Mucosa of descending colon (tissue), 3 donors: ENCODE measurements at places on chromosomes 7 and 10. TPM values are rescaled to one million over a fixed set of nuclear protein-coding genes. Genes with fewer than 3 reads are reported as not detected.

The POLR2J3 gene
- total RNA-seq, result 23.7 TPM

The C10orf90 gene
- not detected for total RNA-seq

The GIMAP7 gene
- total RNA-seq, result 9.8 TPM

GRCh38 chr10:63671317-63671937 lies 150.2 kb downstream of the REEP3 start:
- DNase-seq, result no peak

DNA sequence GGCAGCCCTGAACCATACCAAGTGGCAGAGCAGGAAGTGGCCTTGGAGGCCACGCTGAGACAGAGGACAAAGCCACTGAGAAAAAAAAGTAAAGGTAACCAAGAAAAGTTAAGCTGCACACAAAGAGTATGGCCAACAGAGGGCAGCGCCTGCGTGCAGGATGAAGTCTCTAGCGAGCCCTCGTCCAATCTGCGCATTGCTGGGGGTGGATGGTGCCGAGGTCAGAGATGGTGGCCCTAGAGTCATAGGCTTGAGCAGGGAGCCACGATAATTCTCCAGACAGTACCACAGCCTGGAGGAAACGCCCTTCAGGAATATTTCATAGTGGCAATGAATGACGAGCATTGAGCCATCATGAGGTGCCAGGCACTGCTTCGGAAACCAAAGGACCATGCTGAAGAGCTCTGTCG lies 9.7 kb downstream of the ATP6V0E2 start:
- DNase-seq, result peak; percentile 77

DNA sequence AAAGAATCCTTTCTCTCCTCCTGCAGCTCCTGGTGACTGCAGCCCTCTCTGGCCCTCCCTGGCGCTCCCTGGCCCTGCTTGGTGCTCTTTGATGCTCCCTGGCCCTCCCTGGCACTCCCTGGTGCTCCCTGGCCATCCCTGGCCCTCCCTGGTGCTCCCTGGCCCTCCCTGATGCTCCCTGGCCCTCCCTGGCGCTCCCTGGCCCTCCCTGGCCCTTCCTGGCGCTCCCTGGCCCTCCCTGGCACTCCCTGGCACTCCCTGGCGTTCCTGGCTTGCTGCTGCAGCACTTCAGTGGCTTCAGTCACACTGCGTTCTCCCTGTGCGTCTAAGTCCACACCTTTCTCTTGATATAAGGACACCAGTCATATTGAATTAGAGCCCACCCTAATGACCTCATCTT lies 15.2 kb upstream of the FGFR2 start:
- peak; percentile 71 for DNase-seq

- no peak for DNase-seq
These were observed 311.3 kb upstream of the ZMIZ1 start for GRCh38 chr10:78757344-78757925.

DNA sequence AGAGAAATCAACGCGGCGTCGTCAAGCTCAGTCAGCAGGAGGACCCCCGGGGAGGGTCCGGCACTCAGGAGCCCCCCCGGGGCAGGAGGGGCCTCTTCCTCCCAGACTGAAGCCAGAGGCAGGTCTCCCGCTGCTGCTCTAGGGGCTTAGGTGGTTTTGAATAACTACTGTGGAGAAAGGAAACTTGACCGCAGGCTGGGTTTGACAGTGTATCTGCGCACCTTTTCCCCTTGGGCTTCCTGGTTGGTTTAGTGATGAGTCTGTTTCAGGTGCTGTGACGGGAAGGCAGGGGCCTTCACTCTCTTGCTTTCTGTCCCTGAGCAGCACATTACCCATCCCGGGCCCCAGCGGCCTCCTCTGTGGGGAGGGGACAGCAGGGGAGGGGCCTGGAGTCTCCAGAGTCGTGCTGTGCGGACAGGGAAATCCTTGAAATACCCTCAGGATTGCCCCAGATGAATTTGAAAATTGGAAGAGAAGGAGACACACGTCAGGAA lies 262.2 kb downstream of the ADARB2 start:
- no peak for DNase-seq

DNA sequence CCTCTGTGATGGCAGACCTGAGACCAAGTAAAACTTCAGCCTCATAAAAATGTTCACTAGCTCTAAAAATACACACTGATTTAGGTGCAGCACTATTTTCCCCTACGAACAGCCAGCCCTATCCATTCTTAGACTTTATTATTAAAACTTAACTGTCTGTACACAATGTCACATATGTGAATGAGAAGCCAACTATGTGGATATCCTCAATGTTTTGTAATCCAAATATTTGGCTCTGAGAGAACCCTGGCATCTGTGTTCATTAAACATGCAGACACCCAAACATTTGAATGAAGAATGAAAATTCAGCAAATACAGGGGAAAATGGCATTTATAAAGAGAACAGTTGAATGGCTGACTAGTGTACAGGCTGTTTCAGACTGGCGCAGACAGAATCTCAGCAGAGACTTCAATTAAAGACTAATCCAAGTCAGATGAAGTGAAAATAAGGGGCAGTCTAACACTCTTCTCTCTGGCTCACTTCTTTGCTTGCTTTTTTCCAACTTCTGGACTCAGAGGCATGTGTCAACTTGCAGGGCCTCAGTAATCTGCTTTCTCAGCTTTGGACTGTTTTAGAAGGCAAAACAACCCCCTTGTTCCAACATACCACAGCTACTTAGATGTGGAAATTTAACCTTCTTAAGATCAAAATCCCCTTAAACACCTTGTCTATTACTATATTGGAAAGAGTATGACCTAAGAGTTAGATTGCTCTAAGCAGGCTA lies 47.4 kb upstream of the FAM180A start:
- DNase-seq, result no peak
